ENCODE measurements at places on chromosomes 7 and 10. TPM values are rescaled to one million over a fixed set of nuclear protein-coding genes. Genes with fewer than 3 reads are reported as not detected.

Gene CCM2
- 26.1 TPM for total RNA-seq

Gene TBXAS1
- total RNA-seq: 6.0 TPM

Gene FAM131B
- total RNA-seq: 78.4 TPM

Gene IL2RA
- total RNA-seq: not detected

Gene ASAH2
- 3.0 TPM for total RNA-seq

Gene FOXL3
- total RNA-seq: not detected

Gene LRGUK
- total RNA-seq: 11.8 TPM

Gene RNF32
- total RNA-seq: 2.5 TPM

Gene PAPOLB
- total RNA-seq: 1.8 TPM

Gene NANOS1
- 15.7 TPM for total RNA-seq

Gene FGL2
- 2.3 TPM for total RNA-seq

Gene ZNF467
- total RNA-seq: 3.2 TPM

Gene CPA2
- not detected for total RNA-seq

Gene SFTPA1
- total RNA-seq: not detected

Gene ZNF32
- total RNA-seq: 42.9 TPM

Gene IDI2
- not detected for total RNA-seq

Gene MNX1
- not detected for total RNA-seq

Gene SPDYE9
- total RNA-seq: not detected

Gene CDH23
- 8.1 TPM for total RNA-seq

Gene ITGB8
- total RNA-seq: 107 TPM

Gene STEAP2
- total RNA-seq: 9.9 TPM

Gene PNLIPRP1
- not detected for total RNA-seq

Gene ATG9B
- 3.9 TPM for total RNA-seq

Gene PDE6C
- not detected for total RNA-seq

Gene EN2
- total RNA-seq: 0.23 TPM

Gene LIPM
- not detected for total RNA-seq

Gene CPVL
- total RNA-seq: 14.1 TPM

Gene SDK1
- total RNA-seq: 18.9 TPM

Gene GJD4
- total RNA-seq: 0.23 TPM

Gene MCM10
- total RNA-seq: 5.3 TPM

Gene NT5C2
- total RNA-seq: 115 TPM

Gene ACADSB
- 18.7 TPM for total RNA-seq

Gene HMX2
- total RNA-seq: 0.92 TPM

Gene SPDYE1
- not detected for total RNA-seq

Gene BBS9
- total RNA-seq: 91.6 TPM

Gene SPDYE6
- not detected for total RNA-seq

Gene GIMAP1
- 1.4 TPM for total RNA-seq

Gene C10orf53
- total RNA-seq: not detected

Gene RELN
- total RNA-seq: 77.0 TPM

Gene TMEM213
- total RNA-seq: not detected

Gene NEUROD6
- 4.2 TPM for total RNA-seq

Gene PRSS37
- total RNA-seq: not detected

Gene TMEM139
- total RNA-seq: 0.46 TPM

Gene DYNC1I1
- 51.2 TPM for total RNA-seq

Gene NPFFR1
- 5.1 TPM for total RNA-seq

Gene GDF10
- total RNA-seq: 3.0 TPM

Gene PPP1R3C
- total RNA-seq: 47.3 TPM

Gene GPR15LG
- not detected for total RNA-seq

Gene SKIDA1
- total RNA-seq: 6.9 TPM

Gene ZDHHC4
- 79.1 TPM for total RNA-seq

Gene PRSS1
- total RNA-seq: not detected

Gene FGFR2
- total RNA-seq: 28.4 TPM

Gene SERPINE1
- total RNA-seq: 0.23 TPM

Gene TSPAN33
- total RNA-seq: 14.5 TPM

Gene OR6B1
- total RNA-seq: not detected

All from diencephalon (tissue), 1 donor.